ENCODE measurements at places on chromosomes 3 and 15. TPM values are rescaled to one million over a fixed set of nuclear protein-coding genes. Genes with fewer than 3 reads are reported as not detected.

The LSAMP gene
- total RNA-seq, result 34.6 TPM

The SCAANT1 gene
- total RNA-seq, result not detected

The GAP43 gene
- total RNA-seq, result 4.2 TPM

GRCh38 chr3:175428466-175428865 is 569.3 kb downstream of the NAALADL2 start:
- no peak for DNase-seq

GRCh38 chr3:122101646-122102045 is 46.5 kb downstream of the CD86 start:
- no peak for DNase-seq

DNA sequence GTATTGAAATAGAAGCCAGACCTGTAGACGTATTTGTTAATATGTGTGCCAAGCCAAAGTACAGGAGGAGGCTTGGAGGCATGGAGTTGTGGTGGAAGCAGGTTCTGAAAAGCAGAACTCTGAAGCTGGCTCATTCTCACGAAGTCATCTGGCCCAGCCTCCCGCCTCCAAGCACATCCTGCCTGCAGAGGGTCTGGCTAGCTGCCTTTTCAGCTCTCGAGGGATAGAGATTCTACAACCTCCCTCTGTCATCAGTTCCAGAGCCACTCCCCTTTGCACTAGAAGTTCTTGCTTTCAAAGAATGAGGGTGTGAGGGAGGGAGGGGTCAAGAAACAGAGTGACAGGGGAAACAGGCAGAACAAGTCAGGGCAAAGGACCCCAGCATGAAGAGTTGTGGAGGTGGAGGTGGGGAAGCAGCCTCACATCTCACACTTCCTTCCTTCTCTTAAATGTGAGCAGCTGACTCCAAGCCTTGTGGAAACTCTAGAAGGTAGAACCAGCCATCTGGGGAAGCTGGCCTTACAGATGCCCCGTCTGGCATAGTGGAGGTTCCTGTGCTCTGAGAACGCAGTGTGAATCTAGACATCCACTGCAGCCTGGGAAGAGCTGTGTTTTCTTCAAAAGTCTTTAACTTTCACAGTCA is 95.3 kb downstream of the SLC49A4 start:
- no peak for DNase-seq

Data from mesothelial cell of epicardium (in vitro differentiated cells).